ENCODE measurements at places on chromosomes 1 and 21. TPM values are rescaled to one million over a fixed set of nuclear protein-coding genes. Genes with fewer than 3 reads are reported as not detected.

OR2AK2 gene
- not detected for total RNA-seq

ZNF593OS gene
- total RNA-seq, result not detected

CCDC17 gene
- total RNA-seq, result 1.0 TPM

TEX38 gene
- not detected for total RNA-seq

OR2L8 gene
- not detected for total RNA-seq

C1orf174 gene
- total RNA-seq, result 23.9 TPM

MAB21L3 gene
- 0.03 TPM for total RNA-seq

CRYBG2 gene
- not detected for total RNA-seq

SPATA21 gene
- not detected for total RNA-seq

MIXL1 gene
- not detected for total RNA-seq

SORT1 gene
- total RNA-seq, result 27.4 TPM

FNBP1L gene
- total RNA-seq, result 8.7 TPM

NRIP1 gene
- 22.0 TPM for total RNA-seq

FAM72D gene
- 0.36 TPM for total RNA-seq

All from smooth muscle cell of the pulmonary artery (primary cell).